ENCODE measurements at places on chromosomes 6 and 20. TPM values are rescaled to one million over a fixed set of nuclear protein-coding genes. Genes with fewer than 3 reads are reported as not detected.

- DNase-seq, result no peak
Observed at GRCh38 chr6:162712694-162713093, 14.9 kb downstream of the PRKN start.

- no peak for DNase-seq
Observed at GRCh38 chr20:1823450-1823844, 71.8 kb upstream of the SIRPA start.

DNA sequence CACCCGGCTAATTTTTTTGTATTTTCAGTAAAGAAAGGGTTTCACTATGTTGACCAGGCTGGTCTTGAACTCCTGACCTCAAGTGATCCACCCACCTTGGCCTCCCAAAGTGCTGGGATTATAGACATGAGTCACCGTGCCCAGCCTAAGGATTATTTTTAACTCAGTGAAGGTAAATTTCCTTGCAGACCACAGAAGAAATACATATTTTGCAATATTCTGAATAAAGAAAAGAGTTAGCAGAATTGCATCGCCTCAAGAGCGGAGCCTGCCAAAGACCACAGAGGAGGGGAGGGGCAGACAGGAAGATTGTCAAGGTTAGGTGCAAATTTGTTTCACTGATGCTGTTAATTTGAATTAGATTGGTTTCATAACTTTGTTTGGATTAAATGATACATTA is 47.4 kb downstream of the SOD2 start:
- no peak for DNase-seq

- no peak for DNase-seq
Observed at GRCh38 chr6:35203680-35204079, 10.1 kb upstream of the SCUBE3 start.

GRCh38 chr6:69097948-69098347 is 462.9 kb downstream of the ADGRB3 start:
- DNase-seq, result no peak

DNA sequence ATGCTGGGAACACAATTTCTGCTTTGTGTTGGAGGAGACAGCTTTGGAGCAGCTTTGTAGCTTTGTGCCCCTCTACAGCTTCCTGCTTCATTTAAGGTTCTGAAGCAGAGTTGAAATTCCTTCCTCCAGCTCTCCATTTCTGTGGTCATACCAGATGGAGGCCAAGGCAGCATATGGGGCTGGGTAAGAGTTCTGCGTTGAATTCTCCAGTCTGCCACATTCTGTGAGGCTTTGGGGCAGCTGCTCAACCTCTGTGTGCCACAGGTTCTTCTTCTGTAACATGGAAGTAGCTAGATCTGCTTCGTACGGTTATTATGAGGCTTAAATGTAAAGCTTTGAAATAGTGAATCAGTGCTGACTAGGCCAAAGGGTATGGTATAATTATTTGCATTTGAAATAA is 2.9 kb upstream of the TRIM26 start:
- no peak for DNase-seq

GRCh38 chr6:145529582-145529981 is 205.7 kb downstream of the EPM2A start:
- DNase-seq, result no peak

MLN gene
- total RNA-seq, result not detected

TEAD3 gene
- total RNA-seq, result 29.0 TPM

PHF3 gene
- 58.7 TPM for total RNA-seq

SIGLEC1 gene
- total RNA-seq, result 8.8 TPM

SLC17A3 gene
- total RNA-seq, result not detected
